ENCODE measurements at places on chromosomes 12 and 14.

GRCh38 chr12:12508612-12509011 is 54.1 kb downstream of the DUSP16 start:
- peak; percentile 40 for DNase-seq

DNA sequence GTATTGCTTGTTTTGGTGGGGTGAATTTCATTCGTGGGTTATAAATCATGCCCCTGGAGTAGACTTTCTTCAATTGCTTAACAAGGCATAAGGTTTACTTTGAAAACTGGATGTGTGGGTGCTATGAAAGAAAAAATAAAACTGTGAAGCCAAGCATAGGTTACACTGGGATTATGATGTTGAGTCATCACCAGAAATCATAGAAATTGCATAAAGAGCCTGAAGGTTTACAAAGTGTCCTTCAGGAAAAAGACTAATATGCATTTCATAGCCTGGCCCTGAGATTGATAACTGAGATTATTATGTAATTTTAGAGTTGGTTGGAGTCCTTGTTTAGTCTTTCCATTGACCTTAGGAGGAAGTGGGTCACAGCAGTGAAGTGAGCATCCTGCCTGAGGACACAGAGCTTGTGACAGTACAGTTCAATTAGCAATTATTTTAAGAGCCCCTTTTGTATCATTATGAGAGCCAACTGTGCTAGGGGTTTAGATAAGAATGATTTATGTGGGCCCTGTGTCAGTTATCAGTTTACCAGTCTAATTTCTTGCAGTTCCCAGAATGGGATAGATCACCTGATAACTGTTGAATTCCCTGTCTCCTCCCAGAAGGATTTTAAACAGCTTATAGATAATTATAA is 13.6 kb downstream of the LRRK2 start:
- DNase-seq = no peak

DNA sequence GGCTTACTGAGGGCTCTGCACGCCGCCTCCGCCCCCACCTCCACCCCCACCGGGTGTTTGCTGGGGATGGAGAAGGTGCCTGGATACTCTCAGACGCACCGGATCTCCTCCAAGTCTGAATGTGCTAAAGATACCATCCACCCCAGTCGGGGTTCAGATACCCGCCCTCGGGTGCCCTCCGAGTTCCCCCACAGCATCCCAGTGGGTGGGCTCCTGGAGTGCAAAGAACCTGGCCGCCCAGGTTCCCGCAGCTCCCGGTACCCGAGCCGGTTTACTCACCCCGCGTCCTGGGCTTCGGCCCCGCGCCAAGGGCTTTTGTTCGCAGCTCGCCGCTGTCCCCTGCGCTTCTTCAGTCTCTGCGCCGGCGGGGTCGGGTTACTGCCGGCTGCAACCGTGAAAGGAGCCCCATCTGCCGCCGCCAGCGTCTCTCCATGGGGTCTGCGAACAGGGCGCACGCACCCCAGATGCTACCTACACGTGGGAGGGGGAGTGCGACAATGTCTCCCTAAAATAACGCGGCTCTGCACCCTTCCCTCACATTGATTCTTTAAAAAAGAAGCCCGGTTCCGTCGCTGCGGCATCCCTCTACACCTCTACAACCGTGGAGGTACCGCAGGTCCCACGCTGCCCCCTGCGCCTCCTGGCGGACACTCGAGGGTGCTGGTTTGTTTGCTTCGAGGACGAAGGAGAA is at the start of gene CCDC177:
Gene CCDC177, minus strand, starts transcription at position 609 of the 691 bp plus-strand sequence. CDS start 1,249 bp downstream, outside the sequence.
- peak; percentile 72 for DNase-seq

- peak; percentile 61 for DNase-seq
Observed at GRCh38 chr12:76820888-76821482, 57.1 kb downstream of the ZDHHC17 start.

DNA sequence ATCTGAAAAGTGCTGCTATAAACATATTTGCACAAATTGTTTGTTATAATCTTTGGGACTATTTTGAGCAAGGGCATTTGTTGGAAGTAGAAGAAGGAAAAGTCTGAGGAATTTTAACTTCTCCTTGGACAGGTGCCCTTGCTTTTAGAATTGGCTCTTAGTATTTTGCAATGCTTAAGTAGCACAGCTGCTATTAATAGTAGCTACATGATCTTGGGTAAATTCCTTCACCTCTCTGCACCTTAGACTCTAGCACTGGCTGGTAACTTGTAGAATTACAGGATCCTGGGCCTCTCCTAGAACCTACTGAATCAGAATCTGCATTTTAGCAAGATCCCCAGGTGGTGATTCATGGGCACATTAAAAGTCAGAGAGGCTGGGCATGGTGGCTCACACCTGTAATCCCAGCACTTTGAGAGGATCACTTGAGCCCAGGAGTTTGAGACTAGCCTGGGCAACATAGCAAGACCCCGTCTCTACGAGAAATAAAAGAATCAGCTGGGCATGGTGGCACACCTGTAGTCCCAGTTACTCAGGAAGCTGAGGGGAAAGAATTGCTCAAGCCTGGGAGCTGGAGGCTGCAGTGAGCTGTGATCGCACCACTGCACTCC is 10.8 kb upstream of the TMEM120B start:
- no peak for DNase-seq

- DNase-seq = no peak
Observed at GRCh38 chr12:76544601-76545261, 14.8 kb downstream of the OSBPL8 start.
